Suppressor macrophage treated with lipopolysaccharide for 1 hour (primary cell): ENCODE measurements at places on chromosomes 13 and 19.

DNA sequence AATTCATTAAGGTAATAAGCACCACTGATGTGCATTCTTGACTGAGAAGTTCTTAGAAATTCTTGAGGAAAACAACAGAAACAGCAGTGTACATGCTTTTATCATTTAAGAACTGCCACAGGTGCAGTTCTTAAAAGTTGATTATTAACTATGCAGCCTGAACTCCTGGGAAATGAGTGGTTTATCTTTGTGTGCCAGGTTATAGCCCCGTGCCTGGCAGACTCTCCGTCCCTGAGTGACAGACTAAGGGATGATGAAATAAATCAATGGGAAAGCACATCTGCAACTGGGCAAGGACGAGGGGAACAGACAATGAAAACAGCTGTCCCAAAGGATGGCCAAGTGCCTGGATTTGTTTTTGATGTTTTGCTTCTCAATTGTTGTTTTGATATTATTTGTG is 84.4 kb upstream of the SPATA13 start:
- DNase-seq = no peak

- no peak for DNase-seq
These were observed 4.1 kb upstream of the UBAC2 start for GRCh38 chr13:99196466-99197116.

GRCh38 chr19:33187183-33187540 is 7.0 kb upstream of the LRP3 start:
- no peak for DNase-seq

GRCh38 chr13:93029536-93029935 is 197.1 kb upstream of the GPC6 start:
- DNase-seq = no peak

DNA sequence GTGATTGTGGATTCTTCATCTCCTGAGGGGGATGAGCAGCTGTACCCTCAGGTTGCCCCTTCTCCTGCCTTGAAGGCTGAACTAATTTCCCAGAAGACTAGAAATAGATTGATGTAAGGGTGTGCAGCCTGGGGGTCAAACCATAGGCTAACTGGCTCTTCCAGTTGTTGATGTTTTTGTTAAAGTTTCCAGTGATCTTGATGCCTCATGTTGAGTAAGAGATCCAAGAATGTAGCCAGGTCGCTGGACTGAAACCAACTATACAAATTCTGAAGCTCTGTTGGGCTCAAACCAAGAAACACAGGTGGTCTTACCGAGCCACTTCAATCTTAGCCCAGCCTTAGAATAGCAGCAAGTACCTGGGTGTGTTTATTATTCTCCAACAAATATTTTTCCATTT is 391.8 kb downstream of the KLF5 start:
- no peak for DNase-seq

- no peak for DNase-seq
These were observed 73.7 kb upstream of the IPO5 start for GRCh38 chr13:97879646-97880310.

- DNase-seq = peak; percentile 75
These were observed 6.6 kb downstream of the EML2 start for GRCh38 chr19:45632468-45633196.

- peak; percentile 61 for DNase-seq
These were observed 2.7 kb downstream of the ING1 start for GRCh38 chr13:110716247-110716515.

GRCh38 chr13:30346153-30346788 is 38.9 kb upstream of the KATNAL1 start:
- no peak for DNase-seq

GRCh38 chr19:12841094-12841493 is 2.8 kb downstream of the MAST1 start:
- DNase-seq = peak; percentile 42

DNA sequence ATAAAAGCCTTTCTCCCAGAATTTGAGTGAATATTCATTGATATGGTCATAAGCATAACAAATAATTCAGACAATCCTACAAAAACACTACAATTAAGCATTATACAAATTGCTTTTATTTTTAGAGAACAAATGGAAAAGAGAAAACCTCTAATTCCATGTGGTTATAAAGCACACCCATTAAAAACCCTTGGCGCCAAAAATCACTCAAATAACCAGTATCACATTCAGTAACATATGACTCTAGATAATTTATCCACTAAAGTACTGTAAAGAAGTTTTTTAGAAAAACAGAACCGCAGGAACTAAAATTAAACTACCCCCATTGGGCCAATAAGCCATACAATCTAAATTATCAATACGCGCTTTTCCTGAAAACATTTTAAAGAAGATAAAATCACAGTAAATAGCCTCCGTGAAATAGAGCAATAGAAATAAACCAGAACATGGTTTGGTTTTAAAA is 569 bp downstream of the LCP1 start:
- DNase-seq = no peak

- DNase-seq = no peak
These were observed 2.5 kb downstream of the HDGFL2 start for GRCh38 chr19:4474514-4475022.

GRCh38 chr19:20278342-20278741 is 111.3 kb downstream of the ZNF486 start:
- DNase-seq = peak; percentile 53
